H7 (cell line): ENCODE measurements at places on chromosomes 12 and 14. TPM values are rescaled to one million over a fixed set of nuclear protein-coding genes. Genes with fewer than 3 reads are reported as not detected.

GRCh38 chr12:9745199-9745598 lies 12.3 kb upstream of the CLECL1 start:
- no peak for DNase-seq

DNA sequence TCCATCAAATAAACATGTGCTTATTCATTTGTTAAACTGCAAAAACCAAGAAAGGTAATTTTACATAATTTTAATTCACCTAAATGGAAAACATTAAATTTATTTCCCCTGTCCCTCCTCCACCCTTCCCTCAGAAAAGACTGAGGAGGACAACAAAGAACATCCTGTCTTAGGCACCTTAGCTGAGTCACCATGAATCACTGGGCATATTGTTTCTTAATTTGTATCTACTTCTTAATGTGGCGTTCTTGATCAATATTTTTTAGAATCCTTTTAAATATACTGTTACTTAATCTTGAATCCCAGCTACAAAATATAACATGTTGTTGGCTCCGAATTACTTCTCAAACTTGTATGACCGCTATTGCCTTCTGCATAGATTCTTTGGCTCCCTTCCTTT lies 23.5 kb downstream of the SIX6 start:
- DNase-seq = no peak

DNA sequence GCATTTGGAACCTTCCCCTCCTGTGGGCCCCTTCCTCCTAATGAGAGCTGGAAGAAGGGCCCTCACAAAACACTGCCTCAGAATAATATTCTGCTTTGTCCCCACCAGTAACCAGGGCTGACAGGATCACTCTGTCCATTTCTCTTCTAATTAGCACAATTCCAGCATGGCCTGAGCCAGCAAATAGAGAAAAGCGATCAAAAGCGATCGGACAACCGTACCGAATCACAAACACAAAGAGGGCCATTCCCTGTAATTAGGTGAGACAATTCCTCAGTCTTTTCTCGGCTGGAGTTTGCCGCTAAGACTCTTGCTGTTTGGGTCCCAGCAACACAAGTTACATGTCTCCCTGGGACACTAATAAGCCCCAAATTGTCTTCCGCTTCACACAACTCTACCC lies 35.6 kb upstream of the VSX2 start:
- no peak for DNase-seq

DNA sequence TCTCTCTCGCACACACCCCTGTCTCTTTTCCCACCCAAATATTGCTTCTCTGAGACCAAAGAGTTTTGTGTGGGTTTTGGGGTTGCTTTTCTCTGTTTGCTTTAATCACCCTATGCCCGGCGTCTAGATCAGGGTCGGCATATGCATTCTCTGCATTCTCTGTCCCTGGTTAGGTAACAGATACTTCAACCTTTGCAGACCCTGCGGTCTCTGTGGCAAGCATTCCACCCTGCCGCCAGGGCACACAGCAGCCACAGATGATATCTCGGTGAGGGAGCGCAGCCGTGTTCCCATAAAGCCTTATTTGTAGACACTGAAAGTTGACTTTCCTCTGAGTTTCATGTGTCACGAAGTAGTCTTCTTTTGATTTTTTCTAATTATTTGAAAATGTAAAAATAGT lies 110.4 kb upstream of the FZD10 start:
- no peak for DNase-seq

DNA sequence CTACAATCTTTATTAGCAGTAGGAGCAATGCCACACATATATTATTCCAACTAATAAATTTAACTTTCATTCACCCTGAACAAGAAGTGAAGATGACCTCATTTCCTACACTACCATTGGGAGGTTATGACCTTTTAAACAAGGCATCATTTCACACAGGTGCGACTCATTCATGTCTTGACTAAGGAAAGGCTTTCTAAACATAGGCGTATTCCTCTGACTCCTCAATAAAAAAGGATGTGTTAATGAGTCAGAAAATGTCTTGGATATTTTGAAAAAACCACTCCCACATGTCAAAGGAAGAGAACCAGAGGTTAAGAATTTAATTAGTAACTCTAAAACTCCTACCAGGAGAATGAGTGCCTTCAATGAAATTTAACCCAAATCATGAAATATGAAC lies 115.2 kb downstream of the PRICKLE1 start:
- DNase-seq = no peak

KRT86 gene
- total RNA-seq = not detected in 2 replicates

UNC79 gene
- 1.0 and 2.0 TPM in 2 replicates for total RNA-seq

ADAM21 gene
- 0.03 TPM in 1 of 2 replicates, not detected in the other for total RNA-seq

DNA sequence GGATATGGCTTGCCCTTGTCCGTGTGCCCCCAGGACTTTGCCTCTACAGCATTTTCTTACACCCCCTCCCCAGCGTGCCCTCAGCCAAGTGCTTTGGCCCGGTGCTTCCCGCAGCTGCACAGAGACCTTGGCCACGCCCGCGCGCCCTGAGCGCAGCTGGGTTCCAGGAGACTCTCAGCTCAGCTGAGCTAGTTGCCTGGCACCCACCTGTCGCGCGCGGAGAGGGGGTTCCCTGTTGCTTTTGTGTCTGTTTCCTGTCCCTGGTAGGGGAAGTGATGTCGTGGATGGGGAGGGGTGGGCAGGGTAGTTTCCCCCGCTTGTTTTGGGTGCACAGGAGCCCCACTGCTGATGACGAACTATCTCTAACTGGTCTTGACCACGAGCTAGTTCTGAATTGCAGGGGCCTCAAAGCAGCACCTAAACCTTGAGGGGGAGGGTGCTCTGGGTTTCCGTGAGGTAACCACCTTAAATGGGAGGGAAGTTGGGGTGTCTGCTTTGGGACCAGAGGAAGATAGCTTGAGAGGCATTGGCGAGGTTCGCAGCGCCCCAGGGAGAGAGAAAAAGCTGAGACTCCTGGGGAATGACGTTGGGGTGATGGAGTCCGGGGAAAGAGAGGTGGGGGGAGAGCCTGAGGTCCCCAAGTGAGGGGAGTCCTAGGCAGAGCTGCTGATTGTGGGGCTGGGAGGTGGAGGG lies 1.5 kb downstream of the DIO3 start:
- DNase-seq = no peak

GRCh38 chr14:42734041-42734440 lies 1127.4 kb downstream of the LRFN5 start:
- no peak for DNase-seq

GRCh38 chr12:10153271-10154144 lies 18.4 kb downstream of the OLR1 start:
- peak; percentile 82 for DNase-seq

GLIPR1L2 gene
- not detected in 2 replicates for total RNA-seq

KRT85 gene
- not detected in 2 replicates for total RNA-seq

- no peak for DNase-seq
Measured at GRCh38 chr14:68622856-68623255, 170.0 kb downstream of the ZFP36L1 start.

DNA sequence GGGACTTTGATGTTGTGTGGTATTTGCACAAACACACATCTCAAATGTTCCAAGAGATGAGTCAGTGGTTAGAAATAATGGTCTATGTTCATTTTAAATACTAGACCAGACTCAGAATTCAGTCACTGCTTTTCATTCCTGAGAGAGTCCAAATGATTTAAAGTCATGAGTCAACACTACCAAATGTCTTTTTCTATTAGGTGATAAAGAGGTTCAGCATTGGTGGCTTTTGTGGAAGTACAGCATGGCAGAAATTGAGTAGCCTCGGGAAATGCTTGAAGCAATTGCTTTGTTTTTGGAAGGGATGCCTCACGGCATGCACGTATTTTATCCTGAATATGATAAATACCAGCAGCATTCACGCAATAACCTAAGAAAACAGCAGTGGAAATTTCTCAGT lies 115.7 kb downstream of the DIO2 start:
- no peak for DNase-seq

- DNase-seq = no peak
Measured at GRCh38 chr12:116454950-116455447, 104.2 kb upstream of the MAP1LC3B2 start.

LBHD2 gene
- total RNA-seq = not detected in 2 replicates

DNA sequence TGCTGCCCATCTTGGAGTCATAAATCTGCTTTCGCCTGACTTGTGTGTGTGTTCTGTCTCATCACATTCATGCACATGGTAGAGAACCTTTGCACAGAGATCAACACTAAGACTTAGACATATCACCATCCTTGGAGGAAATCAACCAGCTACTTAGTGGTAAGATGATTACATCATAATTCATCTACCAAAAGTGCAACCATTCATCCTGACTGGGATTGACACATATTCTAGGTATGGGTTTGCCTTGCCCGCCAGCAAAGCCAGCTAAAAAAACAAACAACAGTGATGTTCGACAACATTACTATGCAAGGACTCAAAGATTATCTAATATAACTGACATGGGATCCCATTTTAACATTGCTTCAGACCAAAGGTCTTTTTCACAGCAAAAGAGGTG lies 228.7 kb downstream of the NUAK1 start:
- DNase-seq = no peak

GRCh38 chr14:74962493-74962892 lies 7.1 kb upstream of the PGF start:
- no peak for DNase-seq

DNA sequence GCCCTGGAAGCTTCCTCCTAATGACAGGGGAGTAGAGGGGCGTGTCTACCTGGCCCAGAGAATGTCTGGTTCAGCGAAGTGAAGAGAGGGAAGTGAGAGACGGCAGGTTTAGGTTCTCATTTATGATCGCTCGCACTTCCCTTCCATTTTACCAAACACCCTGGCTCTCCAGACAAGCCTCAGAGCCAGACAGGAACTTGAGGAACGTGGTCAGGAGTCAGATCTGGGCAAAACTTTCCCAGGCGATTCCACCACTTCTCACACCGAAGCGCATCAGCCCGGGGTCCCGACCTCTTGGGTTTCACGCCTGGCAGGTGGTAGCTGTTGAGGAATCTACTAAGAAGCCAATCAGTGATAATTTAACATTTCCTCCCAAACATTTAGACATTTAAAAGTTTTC lies 21.3 kb downstream of the ACTN1 start:
- no peak for DNase-seq

DNA sequence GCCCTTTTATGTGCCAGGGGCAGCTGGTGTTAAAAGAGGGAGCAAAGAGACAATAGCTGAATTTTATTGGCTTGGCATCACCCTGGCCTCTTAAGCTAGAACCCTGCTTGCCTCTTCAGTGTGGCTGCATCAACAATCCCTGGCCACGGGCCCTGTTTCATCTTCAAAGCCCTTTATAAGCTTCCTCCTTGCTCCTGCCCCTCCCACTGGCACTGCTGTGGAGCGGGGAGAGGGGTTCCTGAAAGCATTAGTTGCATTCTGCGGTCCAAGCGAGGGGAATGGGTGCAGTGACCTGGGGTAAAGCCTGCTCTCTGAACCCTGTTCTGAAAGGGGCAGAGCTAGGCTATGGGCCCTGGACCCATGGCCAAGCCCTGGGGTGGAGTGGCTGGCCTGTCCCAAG lies 220 bp upstream of the KRT83 start:
- DNase-seq = no peak

OTX2 gene
- total RNA-seq = 85.8 and 148 TPM in 2 replicates

DNA sequence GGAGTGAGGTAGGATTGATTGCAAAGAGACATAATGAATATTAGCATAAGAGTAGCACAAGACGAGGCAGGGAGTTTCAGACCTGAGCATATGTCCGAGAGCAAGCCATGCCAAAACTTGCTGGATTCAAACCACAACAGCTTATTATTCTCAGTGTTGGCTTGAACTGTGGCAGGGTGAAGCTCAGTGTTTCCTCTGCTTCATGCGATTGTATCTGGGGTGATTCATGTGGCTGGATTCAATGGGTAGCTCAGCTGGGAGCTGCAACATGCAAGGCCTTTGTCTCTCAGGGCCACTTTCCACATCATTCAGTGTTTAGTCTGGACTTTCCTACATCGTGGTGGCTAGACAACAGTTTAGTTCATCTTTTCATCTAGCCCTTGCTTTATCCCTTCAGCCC lies 22.1 kb upstream of the E2F7 start:
- DNase-seq = no peak
